ENCODE measurements at places on chromosomes 6 and 20.

- DNase-seq: no peak
These were observed 157.3 kb downstream of the RPS12 start for GRCh38 chr6:132971676-132972075.

DNA sequence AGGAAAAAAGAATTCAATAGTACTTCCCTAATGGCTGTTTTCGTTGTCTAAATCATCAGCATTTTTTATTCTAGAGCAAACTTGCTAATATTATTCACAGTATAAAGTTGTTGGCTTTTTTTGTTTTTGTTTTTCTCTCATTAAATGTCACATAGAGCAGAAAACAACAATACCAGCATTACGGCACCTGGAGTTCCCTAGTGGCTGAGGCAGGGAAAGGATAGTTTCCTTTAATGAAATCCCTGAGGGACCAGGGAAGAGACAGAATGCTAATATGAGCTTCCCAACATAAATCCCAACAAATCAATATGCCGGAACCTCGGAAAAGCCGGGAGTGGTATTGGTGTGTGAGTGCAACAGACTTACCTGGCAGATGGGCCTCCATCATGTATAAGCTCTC lies 235.2 kb upstream of the ASCC3 start:
- no peak for DNase-seq

DNA sequence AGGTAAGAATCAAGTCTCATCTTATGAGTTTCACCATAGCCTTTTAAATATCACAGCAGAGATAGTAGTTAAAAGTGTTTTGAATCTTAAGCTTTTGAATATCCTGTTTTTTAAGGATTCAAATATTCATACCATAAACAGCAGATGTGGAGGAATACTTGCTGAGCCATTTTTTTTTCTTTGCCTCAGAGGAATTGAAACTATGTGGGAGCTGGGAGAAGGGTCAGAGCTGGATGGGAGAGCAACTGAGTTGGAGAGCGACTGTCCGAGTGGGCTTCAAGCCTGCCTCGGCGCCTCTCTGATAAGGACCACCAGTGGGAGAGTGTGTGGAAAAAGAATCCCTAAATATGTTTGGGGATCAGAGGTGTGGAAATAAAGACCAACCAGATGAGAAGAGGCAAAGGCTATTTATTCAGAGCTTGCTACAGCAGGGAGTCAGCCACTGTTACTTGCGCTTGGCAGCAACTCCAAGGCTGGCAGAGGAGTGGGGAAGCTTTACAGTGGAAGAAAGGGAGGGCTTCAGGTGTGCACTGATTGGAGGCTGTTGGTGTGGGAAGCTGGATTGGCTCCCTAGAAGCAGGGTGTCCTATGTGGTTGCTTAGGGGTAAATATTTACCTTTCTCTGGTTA lies 34.3 kb upstream of the MCUR1 start:
- DNase-seq: no peak

GRCh38 chr6:132005178-132005577 lies 54.0 kb upstream of the CCN2 start:
- DNase-seq: no peak

GRCh38 chr6:32175711-32176475 lies at the start of gene AGPAT1:
Gene AGPAT1, minus strand, starts transcription at chr6:32176084. Its CDS starts 4,588 bp downstream, at chr6:32171496.
- DNase-seq: peak; percentile 97
